ENCODE measurements at places on chromosomes 13 and 19. TPM values are rescaled to one million over a fixed set of nuclear protein-coding genes. Genes with fewer than 3 reads are reported as not detected.

Gene ZNF558
- total RNA-seq, result 22.2 TPM

Gene HRC
- 0.09 TPM for total RNA-seq

Gene SSC5D
- total RNA-seq, result 13.1 TPM

Gene SCGB2B2
- 0.26 TPM for total RNA-seq

Gene GRIN3B
- total RNA-seq, result 0.32 TPM

Gene B3GNT8
- total RNA-seq, result 5.2 TPM

Gene ATP5F1D
- 23.9 TPM for total RNA-seq

Gene F2RL3
- total RNA-seq, result 0.09 TPM

Gene LAIR1
- not detected for total RNA-seq

Gene ZNF296
- total RNA-seq, result not detected

Gene CELF5
- total RNA-seq, result not detected

Gene LIM2
- not detected for total RNA-seq

Gene METTL21C
- total RNA-seq, result not detected

Gene PALM
- total RNA-seq, result 68.7 TPM

Gene CATSPERD
- not detected for total RNA-seq

Gene TSPAN16
- not detected for total RNA-seq

Gene KIR3DL1
- not detected for total RNA-seq

Gene GARIN5A
- total RNA-seq, result 0.26 TPM

Gene ZNF99
- not detected for total RNA-seq

Gene ZNF527
- total RNA-seq, result 4.4 TPM

Gene ZSCAN4
- total RNA-seq, result not detected

Gene TMEM150B
- total RNA-seq, result not detected

Gene ZNF682
- 1.0 TPM for total RNA-seq

Gene RAB3A
- total RNA-seq, result 3.2 TPM

Gene CLDND2
- not detected for total RNA-seq

Gene SWSAP1
- total RNA-seq, result 0.47 TPM

Gene GADD45GIP1
- 27.1 TPM for total RNA-seq

Gene CARD8
- 12.5 TPM for total RNA-seq

Gene DACH1
- under 0.01 TPM for total RNA-seq

Gene FFAR2
- not detected for total RNA-seq
